Heart right ventricle (tissue), 16 donors: ENCODE measurements at places on chromosomes 4 and X. TPM values are rescaled to one million over a fixed set of nuclear protein-coding genes. Genes with fewer than 3 reads are reported as not detected.

GRCh38 chr4:35525192-35525978, 718.9 kb downstream of the ARAP2 start:
- no peak for DNase-seq

- no peak for DNase-seq
Observed at GRCh38 chr4:113094331-113094730, 44.9 kb downstream of the ANK2 start.

- DNase-seq = no peak
Observed at GRCh38 chr4:113575401-113575800, 186.1 kb downstream of the CAMK2D start.

Gene DIAPH2
- total RNA-seq = 7.2 TPM

Gene NAT8L
- 0.36 TPM for total RNA-seq

DNA sequence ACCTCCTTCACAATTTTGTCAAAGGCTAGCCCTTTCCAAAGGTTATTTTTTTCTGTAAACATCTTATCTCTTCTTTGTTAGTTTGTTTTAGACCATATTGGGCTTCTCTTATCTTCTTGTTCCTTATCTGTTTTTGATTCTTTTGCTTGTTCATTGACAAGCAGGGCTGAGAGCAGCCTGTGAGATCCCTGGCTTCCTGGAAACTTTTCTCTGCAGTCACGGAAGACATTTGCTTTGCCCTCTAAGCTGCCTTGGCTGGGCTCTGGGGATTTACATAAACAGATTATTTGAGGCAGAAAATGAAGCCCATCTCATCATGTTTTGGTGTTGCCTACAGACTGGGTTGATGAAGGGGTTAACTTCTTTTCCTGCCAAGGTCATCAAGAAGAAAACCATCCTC, 157.4 kb upstream of the AMOT start:
- DNase-seq = no peak

GRCh38 chrX:95071621-95072020, 1397.6 kb downstream of the FAM133A start:
- no peak for DNase-seq

Gene PPEF1
- not detected for total RNA-seq

Gene GRSF1
- total RNA-seq = 94.5 TPM

Gene DCLK2
- 29.4 TPM for total RNA-seq

DNA sequence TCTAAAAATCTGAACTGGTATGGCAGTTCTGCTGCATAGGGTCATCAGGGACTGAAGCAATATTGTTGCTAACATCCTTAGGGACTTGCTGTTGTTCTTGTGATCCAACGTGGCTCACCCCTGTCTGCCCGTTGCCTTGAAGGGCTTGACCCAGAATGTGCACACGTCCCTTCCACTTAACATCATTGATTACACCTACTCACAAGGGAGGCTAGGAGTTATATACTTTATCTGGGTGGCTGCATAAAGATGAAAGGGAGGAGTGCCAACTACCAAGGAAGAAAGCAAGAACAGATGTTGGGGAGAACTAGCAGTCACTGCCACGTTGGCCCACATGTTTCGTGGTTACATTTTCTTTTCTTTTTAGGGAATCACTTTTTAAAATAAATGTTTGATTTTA, 34.0 kb downstream of the SLC9A6 start:
- no peak for DNase-seq

Gene SSX2B
- total RNA-seq = not detected

- DNase-seq = no peak
Observed at GRCh38 chr4:89248879-89249281, 58.7 kb downstream of the GPRIN3 start.

Gene BTK
- total RNA-seq = 1.7 TPM

Gene VEGFC
- 9.3 TPM for total RNA-seq

Gene HPGD
- 0.47 TPM for total RNA-seq

DNA sequence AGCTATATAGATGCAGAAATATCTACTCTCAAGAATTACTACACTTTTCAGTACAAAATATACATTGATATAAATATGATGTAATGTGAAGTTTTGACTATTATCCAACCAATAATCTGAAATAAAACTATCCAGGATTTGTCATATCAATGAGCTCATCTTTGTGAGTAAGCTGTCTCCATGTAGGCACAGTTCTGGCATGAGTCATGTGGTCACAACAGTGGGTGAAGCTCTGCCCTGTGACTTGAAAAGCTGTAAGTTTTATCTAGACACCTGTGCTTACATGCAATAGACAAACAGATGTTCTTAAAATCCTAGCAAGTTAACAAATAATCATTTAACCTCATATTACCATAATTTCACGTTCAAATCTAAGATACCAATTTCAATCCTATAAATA, 192.7 kb downstream of the GABRG1 start:
- no peak for DNase-seq

DNA sequence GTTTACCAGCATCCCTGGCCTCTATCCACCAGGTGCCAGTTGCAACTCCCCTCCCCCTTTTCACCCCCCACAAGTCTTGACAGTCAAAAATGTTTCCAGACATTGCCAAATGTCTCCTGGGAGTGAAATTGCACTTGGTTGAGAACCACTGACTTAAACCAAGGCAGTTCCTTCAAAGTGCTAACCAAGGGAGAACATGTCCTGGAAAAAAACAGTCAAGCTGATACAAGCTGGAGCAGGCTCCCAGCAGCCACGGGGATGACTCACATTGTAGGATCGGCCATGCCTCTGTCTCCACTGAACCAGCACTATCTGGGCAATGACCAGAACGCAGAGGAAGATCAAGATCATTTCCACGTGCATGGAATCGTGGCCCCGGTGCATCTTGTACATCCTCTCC, 11.4 kb downstream of the RNF175 start:
- DNase-seq = no peak

DNA sequence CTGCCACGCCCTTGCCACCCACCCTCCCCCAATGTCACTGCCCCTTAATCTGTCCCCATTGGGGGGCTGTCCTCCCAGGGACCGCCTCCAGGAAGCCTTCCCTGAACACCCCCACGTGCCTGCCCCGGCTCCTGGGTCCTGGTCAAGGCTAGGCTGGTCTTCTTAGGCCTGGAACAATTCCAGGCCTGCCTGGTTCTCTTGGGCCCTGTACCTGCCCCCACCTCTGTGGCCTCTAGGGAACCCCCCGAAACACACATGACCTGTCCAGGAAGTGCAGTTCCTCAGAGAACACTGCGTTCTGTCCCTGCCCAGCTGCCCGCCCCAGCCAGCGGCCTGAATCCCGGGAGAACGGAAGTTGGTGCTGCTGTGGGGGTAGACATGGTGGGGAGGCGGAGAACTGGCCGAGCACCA, 5.1 kb downstream of the MXD4 start:
- DNase-seq = peak; percentile 71

Gene SYP
- total RNA-seq = 0.59 TPM

GRCh38 chrX:10681167-10681566, 60.8 kb upstream of the MID1 start:
- no peak for DNase-seq

GRCh38 chr4:1251773-1252066, 2.8 kb upstream of the CTBP1 start:
- DNase-seq = no peak

GRCh38 chr4:114694770-114695169, 96.2 kb downstream of the UGT8 start:
- no peak for DNase-seq

- DNase-seq = no peak
Observed at GRCh38 chr4:139076016-139076744, 60.6 kb downstream of the NOCT start.

- no peak for DNase-seq
Observed at GRCh38 chrX:372856-373640, 13.7 kb downstream of the PPP2R3B start.

GRCh38 chr4:149176039-149176438, 639.6 kb downstream of the IQCM start:
- DNase-seq = no peak

GRCh38 chr4:25466966-25467697, 90.1 kb downstream of the ANAPC4 start:
- no peak for DNase-seq

GRCh38 chr4:11470438-11471045, 41.8 kb upstream of the HS3ST1 start:
- DNase-seq = no peak

- no peak for DNase-seq
Observed at GRCh38 chrX:149032449-149032848, 472.7 kb downstream of the IDS start.

DNA sequence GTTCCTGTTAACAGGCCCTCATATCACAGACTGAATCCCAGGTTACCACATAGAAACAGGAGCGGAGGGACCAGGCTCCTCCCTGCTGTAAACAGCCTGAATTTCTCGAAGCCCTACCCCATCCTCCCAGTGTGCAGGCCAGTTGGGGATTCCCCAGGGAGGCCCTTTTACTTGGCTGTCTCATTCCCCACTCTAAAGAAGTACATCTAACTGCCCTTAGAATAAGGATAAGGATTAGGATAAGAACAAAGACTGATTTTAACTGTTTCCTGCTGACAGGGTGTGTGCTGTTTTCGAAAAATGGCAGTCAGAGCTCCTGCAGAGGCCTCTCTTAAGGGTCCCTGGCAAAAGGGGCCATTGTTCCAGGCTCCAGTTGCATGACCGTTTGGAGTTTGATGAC, 133.7 kb downstream of the PAPSS1 start:
- DNase-seq = no peak

DNA sequence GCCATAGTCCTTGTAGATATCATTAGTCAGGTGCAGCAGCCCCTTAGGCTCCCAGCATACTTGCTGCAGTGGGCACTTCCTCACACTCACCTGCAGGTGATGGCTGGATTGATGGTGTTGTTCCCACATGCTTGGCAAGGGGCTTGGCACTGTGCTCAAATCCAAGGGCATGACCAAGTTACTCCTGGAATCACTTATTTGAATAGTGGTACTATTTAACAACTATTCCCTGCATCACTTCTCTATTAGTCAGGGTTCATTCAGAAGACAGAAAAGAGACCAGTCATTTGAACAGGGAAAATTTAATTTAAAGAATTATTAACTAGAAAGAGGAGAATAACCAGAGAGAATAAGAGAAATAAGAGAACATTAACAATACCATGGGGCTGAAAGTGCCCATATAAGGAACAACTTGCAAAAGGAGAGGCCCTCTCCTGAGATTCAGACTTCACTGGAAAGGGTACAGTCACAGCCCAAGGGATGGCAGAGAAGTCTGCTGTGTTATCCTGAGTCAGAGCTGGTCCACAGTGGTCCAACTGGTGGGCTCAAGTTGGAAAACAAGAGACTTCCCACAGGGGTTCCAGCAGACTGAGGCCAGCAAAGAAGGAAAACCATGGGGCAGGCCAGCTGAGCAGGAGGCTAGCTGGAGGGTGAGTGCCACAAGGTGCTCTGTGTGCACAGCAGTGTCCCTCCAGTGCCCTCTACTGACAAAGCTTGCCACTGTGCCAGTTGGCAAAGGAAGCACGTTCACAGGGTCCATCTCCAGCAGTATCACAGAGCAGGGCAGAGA, 9.8 kb downstream of the SPP1 start:
- DNase-seq = peak; percentile 38

Gene ADH1B
- total RNA-seq = 12.6 TPM

Gene EREG
- 0.39 TPM for total RNA-seq

DNA sequence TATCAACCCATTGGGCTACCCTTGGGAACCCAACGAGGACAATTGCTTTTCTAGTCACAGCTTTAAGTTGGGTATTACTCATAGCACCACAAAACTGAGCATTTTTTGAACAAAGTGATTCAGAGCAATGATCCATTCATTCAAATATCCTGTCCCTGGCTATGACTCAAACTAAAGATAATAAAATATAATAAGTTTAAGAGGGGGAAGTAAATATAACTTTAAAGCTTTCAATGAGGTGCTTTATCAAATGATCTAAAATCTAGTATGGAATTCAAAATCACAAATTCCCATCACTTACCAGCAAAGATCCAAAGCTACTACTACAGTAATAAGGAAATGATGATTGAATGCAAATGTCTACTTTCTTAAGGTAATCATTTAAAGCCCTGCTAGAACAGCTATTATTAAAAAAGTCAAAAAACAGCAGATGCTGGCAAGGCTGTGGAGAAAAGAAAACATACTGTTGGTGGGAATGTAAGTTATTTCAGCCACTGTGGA, 39.8 kb upstream of the S100G start:
- DNase-seq = no peak

GRCh38 chr4:69811166-69811565, 48.8 kb downstream of the SULT1E1 start:
- no peak for DNase-seq

DNA sequence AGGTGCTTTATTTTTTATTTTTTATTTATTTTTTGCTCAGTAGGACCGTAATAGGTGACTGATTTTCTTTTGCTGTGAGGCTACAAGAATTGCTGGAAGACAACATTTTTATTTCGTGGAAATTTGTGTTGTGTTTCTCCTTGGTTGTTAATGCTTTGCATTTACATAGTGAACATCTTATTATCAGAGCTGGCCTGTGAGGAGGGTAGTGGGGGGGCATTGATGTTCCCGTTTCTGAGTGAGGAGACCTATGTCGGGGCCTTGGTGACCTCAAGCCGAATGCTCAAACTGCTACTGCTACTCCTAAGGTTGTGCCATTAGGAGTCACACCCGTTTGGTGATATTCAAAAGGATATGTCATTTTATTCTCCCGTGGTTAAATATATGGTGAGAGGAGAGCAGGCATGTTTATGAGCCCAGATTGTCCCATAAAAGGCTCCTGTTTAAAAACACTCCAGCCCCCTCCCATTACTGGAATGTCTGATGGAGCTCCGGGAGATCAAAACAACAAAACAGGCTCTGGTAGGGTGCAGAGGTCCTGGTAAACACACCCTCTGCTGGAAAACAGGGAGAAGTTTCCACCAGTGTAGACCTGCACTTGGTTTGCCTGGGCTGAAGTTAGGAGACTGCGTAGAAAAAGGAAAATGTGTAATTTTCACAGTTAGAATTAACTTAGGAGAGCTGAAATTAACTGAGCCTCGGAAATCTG, 5.6 kb downstream of the PDGFRA start:
- no peak for DNase-seq

GRCh38 chr4:69056921-69057550, 39.2 kb upstream of the UGT2B7 start:
- DNase-seq = no peak

Gene IL1RAPL1
- 1.3 TPM for total RNA-seq

GRCh38 chrX:151712253-151712652, 3.6 kb upstream of the FATE1 start:
- DNase-seq = no peak

Gene SPANXD
- total RNA-seq = not detected

GRCh38 chr4:33062155-33062806, 2342.1 kb downstream of the PCDH7 start:
- DNase-seq = no peak

Gene BLTP1
- 44.0 TPM for total RNA-seq

Gene KDR
- total RNA-seq = 32.7 TPM

DNA sequence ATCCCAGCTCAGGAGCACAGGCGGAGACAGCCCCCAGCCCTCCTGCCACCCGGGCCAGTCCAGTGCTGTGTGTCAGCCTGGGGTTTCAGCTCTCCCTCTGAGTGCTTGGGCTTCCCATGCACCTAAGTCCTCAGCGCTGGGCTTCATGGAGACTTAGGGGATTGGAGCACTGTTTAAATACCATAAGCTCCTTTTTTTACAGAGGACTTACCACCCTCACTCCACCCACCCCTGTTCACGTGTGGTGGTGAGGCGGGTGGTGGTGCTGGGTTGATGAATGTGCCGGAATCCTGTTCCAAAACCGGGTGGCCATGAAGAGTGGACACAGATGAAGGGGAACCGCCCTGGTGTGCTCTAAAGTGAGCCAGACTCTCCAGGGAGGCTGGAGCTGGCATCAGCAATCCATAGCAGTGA, 66.9 kb downstream of the PSAPL1 start:
- DNase-seq = no peak

Gene PDZD4
- total RNA-seq = 1.4 TPM
